ENCODE measurements at places on chromosomes 16 and 17.
A peak's percentile ranks its signal among the peaks of the same experiment; 100 is the strongest.

GRCh38 chr17:11644265-11645212 is 46.3 kb downstream of the DNAH9 start:
- no peaks in the 10 kb centered on the region for H3K4me1 ChIP-seq
- no peak overlapping the region for H3K27ac ChIP-seq
- peak; percentile 82 for DNase-seq
- H3K4me3 ChIP-seq = no peak overlapping the region
- H3K36me3 ChIP-seq = no peaks in the 10 kb centered on the region

- H3K4me1 ChIP-seq = no peaks in the 10 kb centered on the region
- no peaks in the 10 kb centered on the region for H3K36me3 ChIP-seq
- DNase-seq = no peak
- no peak overlapping the region for H3K4me3 ChIP-seq
Observed at GRCh38 chr16:19029980-19030379, 37.4 kb upstream of the COQ7 start.

GRCh38 chr17:39553341-39553945 is 54.3 kb downstream of the NEUROD2 start:
- no peak overlapping the region for H3K27ac ChIP-seq
- H3K27me3 ChIP-seq = no peaks in the 10 kb centered on the region
- no peak overlapping the region for H3K4me3 ChIP-seq
- H3K36me3 ChIP-seq = no peaks in the 10 kb centered on the region

DNA sequence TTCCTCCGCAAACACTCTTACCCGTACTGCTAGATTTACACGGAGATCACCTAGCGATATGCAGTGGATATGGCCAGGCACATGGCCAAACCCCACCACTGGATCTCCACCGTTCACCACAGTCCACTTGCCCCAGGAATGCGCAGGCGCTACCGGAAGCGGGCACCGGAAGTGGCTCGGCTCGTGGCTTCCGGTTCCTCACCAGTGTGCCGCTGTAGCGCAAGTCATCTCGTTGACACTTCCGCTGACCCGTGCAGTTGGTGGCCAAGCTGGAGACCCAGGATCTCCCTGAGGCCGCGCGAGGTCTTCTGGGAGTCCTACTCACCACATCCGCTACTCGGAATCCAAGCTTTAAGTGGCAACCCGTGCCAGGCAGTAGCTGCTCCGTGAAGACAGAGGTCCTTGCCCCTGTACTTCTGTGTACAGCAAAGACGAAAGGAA is 11.5 kb downstream of the ZNF597 start:
- no peak for DNase-seq
- H3K36me3 ChIP-seq = no peaks in the 10 kb centered on the region
- H3K4me1 ChIP-seq = no peaks in the 10 kb centered on the region
- no peak overlapping the region for H3K4me3 ChIP-seq
- no peaks in the 10 kb centered on the region for H3K27me3 ChIP-seq
- no peak overlapping the region for H3K27ac ChIP-seq

- H3K27ac ChIP-seq = no peak overlapping the region
- H3K4me3 ChIP-seq = no peak overlapping the region
- DNase-seq = no peak
- H3K27me3 ChIP-seq = no peaks in the 10 kb centered on the region
Observed at GRCh38 chr17:6677158-6677831, 25.7 kb downstream of the C17orf100 start.

DNA sequence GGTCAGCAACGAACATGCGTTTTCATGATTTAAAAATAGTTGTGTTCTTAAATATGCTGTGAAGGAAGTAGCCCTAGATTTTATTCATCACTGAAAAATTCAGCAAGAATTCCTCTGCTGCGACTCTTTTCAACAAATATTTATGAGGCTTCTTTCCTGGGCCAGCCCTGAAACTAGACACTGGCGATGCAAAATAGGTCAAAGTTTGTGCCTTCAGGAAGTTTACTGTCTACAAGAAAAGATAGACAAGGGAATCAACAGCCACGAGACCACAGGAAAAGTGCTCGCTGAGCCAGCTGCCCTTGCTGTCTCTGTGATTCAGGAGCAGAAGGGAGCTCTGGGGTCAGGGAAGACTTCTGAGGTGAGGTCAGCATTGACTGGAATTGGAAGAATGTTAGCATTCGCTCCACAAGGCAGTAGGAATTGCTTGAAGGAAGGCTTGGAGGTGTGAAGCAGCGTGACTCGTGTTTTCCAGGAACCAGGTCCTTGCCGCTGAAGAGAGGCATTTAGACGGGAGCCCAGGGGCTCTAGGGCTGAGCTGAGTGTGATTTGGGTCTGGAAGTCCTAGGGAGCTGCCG is 1.9 kb upstream of the RPL26 start:
- peaks cover 9% of the 10 kb centered on the region for H3K36me3 ChIP-seq
- H3K4me3 ChIP-seq = no peak overlapping the region
- peak overlapping the region; percentile 36 for H3K27ac ChIP-seq
- peak; percentile 100 for DNase-seq
- peaks cover 10% of the 10 kb centered on the region for H3K4me1 ChIP-seq

- H3K4me1 ChIP-seq = no peaks in the 10 kb centered on the region
- peak; percentile 81 for DNase-seq
- no peaks in the 10 kb centered on the region for H3K27me3 ChIP-seq
- H3K4me3 ChIP-seq = no peak overlapping the region
Observed at GRCh38 chr17:8583954-8584353, 46.6 kb downstream of the MYH10 start.

- H3K4me3 ChIP-seq = no peak overlapping the region
- no peaks in the 10 kb centered on the region for H3K4me1 ChIP-seq
- H3K36me3 ChIP-seq = no peaks in the 10 kb centered on the region
Observed at GRCh38 chr16:19746561-19746960, 28.5 kb downstream of the IQCK start.

DNA sequence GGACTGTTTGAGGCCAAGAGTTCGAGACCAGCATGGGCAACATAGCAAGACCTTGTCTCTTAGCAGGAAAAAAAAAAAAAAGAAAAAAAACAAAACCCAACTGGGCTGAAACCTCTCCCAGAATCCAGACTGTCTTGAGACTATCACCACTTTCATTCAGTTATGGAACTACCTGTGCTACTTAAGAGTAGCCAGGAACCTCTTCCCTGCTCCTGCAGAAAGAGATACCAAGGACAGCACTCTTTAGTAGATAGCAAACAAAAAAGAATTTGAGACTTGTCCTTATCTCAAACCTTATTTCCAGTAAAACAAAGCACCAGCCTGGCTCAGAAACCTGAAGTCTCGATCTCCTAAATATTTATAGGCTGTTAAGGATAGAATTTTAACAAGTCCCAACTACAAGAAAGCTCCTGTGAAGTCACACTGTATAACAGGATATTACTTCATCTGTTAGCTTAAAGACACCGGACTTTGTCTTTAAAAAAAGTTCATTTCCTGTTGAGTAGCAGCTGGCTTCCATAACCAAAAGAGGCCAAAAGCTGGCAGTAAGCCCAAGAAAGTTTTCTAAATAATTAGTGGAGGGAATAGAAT is 5.1 kb downstream of the CDR2 start:
- H3K27me3 ChIP-seq = no peaks in the 10 kb centered on the region
- no peak overlapping the region for H3K27ac ChIP-seq
- H3K4me1 ChIP-seq = no peaks in the 10 kb centered on the region
- H3K36me3 ChIP-seq = peaks cover 2% of the 10 kb centered on the region
- no peak for DNase-seq

DNA sequence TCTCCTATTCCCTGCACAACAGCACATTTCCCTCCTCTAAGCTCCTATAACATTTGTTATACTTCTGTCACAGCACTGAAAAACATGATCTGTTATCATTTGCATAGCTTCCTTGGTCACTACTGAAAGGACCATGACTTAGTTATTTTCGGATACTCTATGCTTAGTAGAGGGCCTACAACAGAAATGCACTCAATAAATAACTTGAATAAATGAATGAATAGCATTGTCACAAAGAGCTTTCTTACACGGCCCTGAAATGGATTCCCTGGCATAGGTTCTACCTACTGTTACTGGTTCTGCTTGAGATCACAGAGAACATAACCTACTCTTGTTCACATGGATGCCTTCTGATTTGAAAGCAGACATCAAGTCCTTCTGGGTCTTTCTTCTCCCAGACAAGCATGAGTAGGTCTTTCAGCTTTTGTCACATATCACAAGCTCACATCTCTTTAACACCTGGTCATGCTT is 41.6 kb downstream of the MYO1D start:
- no peaks in the 10 kb centered on the region for H3K36me3 ChIP-seq
- H3K27me3 ChIP-seq = no peaks in the 10 kb centered on the region
- H3K27ac ChIP-seq = no peak overlapping the region
- H3K4me3 ChIP-seq = no peak overlapping the region

DNA sequence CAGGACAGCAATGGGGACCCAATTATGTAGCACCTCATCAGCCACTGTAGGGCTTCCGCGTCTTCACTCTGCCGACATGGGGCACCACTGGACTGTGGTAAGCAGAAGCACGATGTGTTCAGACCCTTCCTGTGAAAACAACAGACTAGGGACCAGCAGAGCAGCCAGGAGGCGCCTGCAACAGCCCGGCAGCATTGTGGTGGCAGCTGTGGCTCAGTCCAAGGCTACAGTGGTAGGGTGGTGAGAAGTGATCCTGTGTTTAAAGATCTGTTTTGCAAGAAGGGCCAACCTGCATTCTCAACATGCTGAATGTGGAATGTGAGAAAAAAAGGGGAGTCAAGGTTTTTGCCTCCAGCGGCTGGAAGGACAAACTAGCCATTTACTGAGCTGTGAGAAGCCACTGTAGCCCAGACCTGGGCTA is 80.8 kb downstream of the GAS7 start:
- no peaks in the 10 kb centered on the region for H3K36me3 ChIP-seq
- H3K4me3 ChIP-seq = no peak overlapping the region
- DNase-seq = peak; percentile 88

DNA sequence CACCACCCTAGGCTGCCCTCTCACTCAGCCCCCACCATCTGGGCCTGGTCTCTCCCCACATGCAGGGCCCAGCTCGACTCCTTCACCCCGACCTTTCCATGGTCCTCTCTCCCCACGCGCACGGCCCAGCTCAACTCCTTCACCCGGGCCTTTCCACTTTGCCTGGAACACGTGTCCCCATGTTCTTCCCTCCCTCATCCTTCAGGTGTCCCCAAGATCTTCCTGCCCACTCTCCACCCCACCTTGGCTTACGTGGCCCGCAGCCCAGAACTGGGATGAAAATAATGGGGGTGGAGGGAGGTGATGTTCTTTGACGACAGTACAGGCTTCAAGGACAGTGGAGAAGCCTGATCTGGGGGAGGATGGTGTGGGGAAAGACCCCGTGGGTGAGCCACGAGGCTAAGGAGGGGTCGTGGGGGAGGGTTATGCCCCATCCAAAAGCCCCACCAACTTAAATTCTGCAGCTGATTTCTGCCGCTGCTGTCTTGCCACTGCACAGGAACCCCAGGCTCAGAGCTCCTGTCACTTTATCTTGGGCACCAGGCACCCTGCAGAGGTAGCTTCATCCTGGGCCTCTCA is 9.9 kb upstream of the MEAK7 start:
- no peaks in the 10 kb centered on the region for H3K4me1 ChIP-seq
- H3K36me3 ChIP-seq = no peaks in the 10 kb centered on the region
- no peak overlapping the region for H3K27ac ChIP-seq

DNA sequence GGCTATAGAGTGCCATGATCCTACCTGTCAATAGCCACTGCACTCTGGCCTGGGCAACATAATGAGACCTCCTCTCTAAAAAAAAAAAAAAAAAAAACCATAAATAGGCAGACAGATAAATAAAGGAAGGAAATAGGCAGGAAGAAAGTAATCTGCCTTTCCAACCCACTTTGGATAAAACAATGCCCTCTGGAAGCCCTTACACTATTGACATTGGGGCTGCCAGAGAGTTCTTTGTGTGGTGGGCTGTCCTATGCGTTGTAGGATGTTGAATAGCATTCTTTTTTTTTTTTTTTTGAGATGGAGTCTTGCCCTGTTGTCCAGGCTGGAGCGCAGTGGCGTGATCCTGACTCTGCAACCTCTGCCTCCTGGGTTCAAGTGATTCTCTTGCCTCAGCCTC is 7.2 kb upstream of the RFWD3 start:
- H3K27me3 ChIP-seq = no peaks in the 10 kb centered on the region
- no peaks in the 10 kb centered on the region for H3K36me3 ChIP-seq
- H3K4me1 ChIP-seq = no peaks in the 10 kb centered on the region
- no peak for DNase-seq
- no peak overlapping the region for H3K4me3 ChIP-seq

DNA sequence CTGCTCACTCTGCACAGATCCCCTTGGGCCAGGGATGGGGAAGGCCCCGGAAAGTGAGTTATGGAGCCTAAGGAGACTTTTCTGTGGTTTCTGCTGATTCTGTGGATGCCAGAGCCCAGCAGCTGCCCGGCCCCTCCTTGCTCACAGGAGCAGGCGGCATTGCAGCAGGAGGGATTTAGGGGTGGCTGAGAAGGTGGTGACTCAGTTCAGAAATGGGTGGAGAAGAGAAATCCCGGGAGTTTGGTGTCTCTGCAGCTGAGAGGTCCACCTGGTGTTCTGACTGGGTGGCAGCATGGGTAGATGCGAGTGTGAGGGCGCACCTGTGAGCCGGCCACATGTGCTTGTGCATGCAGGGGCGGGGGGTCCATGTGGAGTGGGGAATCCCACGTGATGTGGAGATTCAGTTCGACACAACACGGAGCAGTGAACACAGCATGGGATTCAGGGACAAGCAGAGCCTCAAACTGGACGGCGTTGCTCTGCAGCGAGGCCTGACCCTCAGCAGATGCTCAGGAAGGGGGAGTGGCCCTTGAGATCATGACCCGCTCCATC is 16.0 kb upstream of the SPPL2C start:
- DNase-seq = no peak
- H3K4me1 ChIP-seq = no peaks in the 10 kb centered on the region
- H3K27ac ChIP-seq = no peak overlapping the region

- H3K27ac ChIP-seq = no peak overlapping the region
- no peaks in the 10 kb centered on the region for H3K27me3 ChIP-seq
- H3K4me3 ChIP-seq = no peak overlapping the region
Observed at GRCh38 chr17:70906808-70907207, 737.5 kb downstream of the KCNJ2 start.

DNA sequence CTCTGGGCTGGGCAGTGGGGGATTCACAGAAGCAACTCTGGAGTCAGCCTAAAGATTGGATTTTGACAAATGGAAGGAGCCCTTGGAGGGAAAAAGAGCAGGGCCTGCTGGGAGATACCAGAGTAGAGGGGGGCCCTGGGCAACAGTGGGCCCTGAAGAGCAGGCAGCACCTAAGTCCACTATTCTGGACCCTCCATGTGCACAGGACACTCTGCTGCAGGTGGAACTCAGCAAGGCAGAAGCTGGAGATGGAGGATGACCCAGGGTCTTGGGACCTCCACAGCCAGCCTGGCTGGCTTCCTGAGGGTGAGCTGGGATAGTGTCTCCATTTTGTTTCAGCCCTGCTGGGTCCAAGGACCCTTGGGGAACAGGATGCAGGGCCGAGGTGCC is 63.0 kb upstream of the TEX2 start:
- DNase-seq = no peak
- H3K4me1 ChIP-seq = no peaks in the 10 kb centered on the region
- no peaks in the 10 kb centered on the region for H3K36me3 ChIP-seq

DNA sequence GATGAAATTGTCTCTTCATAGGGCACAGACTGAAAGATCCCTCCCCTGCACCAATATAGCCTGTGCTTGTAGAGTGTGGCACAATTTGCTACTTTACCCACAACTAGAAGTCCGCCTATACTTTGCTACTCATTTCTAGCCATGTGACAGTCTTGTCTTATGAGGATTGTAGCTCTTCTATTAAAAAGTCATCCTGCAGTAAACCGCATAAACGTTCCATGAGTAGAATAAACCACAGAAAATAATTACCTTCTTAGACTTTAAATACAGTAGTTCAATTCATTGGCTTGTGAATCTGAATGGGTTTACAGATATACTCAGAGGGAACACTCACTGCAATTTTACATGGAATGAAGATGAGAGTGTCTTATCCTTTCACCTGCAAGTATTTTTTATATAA is 4.4 kb downstream of the KRT27 start:
- H3K27ac ChIP-seq = no peak overlapping the region
- DNase-seq = no peak
- H3K36me3 ChIP-seq = no peaks in the 10 kb centered on the region
- no peaks in the 10 kb centered on the region for H3K27me3 ChIP-seq

Data from mesendoderm (in vitro differentiated cells).